ENCODE measurements at places on chromosomes 16 and 17.

GRCh38 chr16:84093879-84094270 lies 22.9 kb downstream of the MBTPS1 start:
- no peak for DNase-seq

GRCh38 chr17:19714542-19715411 lies 1.6 kb downstream of the SLC47A2 start:
- no peak for DNase-seq

- DNase-seq, result no peak
Observed at GRCh38 chr17:82149401-82150099, 51.5 kb upstream of the FASN start.

DNA sequence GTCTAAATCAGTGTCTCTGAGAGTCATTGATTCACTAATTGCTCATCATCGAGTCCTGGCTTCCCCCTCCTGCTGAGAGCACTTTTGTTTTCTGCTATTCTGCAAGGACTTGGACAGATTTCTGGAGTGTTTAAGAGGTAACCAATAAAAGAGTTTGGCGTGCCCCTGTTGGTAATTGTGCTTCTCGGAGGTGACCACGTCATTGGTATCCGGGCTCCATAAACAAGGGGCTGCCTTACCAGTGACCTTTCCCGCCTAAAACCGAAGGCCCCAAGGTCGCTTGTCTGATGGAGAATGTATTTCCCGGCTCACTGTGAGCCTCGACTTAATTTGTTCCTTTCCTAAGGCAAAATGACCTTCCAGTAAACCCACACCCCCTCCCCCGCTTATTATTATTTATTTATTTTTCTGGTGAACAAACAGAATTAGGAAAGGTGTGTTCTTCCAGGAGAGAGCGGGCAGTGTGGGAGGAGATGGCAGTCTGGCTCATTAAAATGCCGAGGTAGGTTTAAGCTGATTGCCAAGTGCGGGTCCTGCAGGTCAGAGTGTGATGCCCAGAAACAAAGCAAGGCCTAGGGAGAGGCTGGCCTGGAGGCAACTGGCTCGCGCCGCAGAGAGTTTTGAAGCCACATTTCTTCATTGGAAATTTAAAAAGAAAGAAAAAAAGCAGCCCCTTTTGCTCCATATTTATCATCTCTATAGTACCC lies 30.2 kb downstream of the MSI2 start:
- DNase-seq, result no peak

GRCh38 chr16:12252616-12253015 lies 276.1 kb downstream of the SNX29 start:
- DNase-seq, result peak; percentile 88

DNA sequence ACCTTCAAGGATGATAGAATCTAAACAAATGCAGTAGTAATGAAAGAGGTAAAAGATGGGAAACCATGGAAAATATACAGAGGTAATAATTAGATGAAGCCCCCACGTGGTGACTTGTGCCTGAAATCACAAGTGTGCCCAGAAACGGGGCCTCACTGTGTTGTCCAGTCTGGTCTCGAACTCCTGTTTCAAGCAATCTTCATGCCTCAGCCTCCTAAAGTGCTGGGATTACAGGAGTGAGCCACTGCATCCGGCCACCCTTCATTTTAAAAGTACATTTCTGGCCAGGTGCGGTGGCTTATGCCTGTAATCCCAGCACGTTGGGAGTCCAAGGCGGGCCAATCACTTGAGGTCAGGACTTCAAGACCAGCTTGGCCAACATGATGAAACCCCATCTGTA lies 14.2 kb upstream of the PRR14 start:
- no peak for DNase-seq

DNA sequence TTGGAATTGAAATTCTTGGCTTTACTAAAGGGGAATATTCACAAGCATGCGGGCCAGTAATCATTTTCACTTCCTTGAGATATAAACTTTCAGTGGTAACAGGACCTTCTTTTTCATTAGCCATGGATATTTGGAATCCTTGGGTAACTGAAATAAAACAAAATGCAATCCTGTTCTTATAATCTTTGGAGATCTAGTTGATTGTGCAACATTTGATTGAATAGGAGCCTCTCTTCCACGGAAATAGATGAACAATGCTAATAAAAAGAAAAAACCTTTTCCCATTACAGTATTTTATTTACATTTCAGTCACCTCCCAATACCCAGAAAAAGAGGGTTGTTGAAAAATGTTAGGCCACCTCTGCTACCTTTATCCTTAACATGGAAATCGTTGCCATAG lies 225.6 kb downstream of the MAP2K6 start:
- no peak for DNase-seq

DNA sequence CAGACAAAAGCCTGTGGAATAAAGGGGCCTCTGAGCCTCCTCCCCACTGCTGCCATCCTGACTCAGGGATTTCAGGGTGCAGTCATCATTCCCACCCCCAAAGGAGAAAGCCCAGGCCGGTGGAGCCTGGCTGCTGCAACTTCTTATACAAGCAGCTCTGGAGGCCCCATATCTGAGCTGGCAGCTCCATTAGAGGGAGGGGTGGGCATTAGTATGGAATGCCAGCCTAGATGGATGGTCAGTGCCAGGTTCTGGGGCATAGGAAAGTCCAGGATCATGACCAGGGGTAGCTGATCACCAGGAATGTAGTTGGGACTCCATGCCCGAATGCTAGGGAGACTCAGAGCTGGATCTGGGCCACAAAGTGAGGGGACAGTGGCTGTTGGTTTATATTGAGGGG lies 581.0 kb downstream of the KCNJ18 start:
- no peak for DNase-seq

DNA sequence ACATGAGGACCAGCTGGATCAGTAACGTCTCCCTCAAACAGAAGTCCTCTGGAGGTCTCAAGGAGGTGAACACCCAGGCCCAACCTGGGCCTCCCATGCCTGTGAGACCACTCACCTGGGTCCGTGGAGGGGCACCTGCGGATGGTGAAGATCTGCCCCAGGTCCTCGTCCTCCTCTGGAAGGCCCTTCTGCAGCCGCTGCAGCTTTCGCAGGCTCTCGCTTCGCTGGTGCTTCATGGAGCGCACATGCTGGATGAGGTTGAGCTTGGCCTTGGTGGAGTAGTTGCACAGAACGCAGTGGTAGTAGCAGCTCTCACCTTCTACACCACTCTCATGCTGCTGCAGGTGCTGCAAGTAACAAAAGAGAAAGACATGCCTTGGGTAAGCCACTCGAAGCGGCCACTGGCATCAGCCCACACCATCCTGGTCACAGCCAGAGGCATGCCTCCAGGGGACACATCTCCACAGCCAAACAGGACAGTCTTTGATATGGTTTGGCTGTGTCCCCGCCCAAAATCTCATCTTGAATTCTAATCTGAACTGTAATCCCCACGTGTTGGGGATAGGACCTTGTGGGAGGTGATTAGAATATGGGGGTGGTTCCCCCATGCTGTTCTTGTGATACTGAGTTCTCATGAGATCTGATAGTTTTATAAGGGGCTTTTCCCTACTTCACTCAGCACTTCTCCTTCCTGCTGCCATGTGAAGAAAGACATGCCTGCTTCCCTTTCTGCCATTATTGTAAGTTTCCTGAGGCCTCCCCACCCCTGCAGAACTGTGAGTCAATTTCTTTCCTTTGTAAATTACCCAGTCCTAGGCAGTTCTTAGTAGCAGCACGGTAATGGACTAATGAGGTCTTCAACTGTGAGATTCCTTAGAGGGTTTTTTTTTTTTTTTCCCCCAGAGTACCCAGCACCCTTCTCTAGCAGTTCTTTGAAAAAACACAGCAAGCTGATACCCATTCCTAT lies 158.0 kb downstream of the ZFHX3 start:
- DNase-seq, result no peak

DNA sequence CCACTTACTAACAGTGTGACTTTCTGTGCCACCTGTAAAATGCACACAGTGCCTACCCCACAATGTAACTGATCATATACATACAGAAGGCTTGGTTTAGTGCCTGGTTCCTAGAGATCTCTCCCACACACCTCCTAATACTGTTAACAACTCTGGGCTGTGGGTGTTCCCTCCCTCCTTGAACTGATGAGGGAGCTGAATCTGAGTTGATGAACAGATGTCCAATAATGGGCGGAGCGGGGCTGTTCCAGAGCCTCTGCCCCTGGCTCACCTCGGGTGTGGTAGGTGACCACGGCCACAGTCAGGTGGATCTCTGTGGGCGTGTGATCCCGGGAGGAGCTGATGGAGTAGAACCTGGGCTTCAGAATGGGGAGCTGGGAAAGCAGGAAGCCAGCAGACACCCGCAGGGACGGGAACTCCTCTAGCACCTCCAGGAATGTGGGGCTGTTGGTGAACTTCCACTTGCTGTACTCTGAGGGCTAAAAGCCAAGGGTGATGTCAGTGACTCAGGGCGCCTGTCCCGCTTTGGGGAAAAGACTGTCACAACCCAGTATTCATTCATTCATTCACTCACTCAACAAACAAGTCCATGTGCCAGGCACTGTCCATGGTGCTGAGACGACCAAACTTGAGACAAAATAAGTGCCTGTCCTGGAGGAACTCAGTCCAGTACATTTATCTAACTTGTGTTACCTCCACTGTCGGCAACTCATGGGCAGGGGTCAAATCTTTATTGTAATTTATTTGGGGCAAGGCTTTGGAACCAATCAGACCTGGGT lies 37.6 kb downstream of the NOS2 start:
- DNase-seq, result no peak

DNA sequence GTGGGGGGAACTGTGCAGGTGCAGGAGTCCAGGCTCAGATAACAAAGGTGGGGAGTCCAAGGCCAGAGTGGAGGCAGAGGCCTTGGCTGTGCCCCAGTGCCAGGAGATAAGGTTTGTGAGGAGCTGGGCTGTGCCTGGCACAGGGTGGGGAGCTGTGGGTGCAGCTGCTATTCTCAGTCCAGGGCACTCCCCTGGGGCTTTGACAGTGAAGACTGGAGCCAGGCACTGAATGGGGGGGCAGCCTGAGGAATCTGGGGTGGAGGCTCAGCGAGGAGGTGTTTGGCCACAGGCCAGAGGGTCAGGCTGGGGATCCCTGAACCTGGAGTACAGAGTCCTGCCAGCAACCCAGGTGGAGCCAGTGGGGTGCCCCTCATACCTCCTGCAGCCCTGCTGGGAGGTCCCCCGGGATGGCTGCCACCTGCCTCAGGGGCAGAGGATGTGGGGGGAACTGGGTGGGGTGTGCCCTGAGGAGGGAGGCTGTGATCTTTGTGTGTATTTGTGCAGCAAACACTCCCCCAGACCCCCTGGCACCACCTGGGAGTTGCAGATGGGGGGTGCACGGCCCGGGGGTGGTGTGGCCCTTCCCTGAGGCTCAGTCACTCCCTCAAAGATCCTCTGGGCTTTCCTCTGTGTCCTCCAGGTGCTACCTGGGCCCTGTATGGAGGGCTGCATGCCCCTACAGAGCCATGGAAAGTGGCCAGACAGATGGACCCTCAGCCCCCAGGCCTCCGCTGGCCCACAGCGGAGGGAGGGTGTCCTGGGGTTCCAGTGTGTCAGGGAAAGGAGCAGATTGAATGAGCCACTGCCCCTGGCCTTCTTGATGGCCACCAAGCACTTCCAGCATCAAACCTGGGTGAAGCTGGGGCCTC lies 44.5 kb upstream of the SMPD3 start:
- no peak for DNase-seq

DNA sequence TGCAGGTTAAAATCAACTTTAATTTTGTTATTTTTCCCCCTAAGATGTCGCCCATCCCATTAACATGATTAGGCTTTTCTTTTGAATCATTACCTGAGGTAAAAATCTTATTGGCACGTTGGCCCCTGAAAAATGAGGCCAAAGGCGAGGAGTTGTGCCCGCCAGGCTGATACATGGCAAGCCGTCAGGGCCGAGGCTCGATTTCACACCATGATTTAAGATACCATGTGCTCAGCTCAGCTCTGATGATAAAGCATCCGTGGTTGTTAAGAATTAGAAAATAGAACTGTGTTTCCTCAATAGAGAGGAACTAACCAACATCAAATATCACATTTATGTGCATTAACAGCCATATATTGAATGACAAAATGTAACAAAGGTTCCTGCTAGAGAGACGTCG lies 972.9 kb upstream of the SOX9 start:
- no peak for DNase-seq

- no peak for DNase-seq
Observed at GRCh38 chr16:70713824-70714223, 28.0 kb upstream of the MTSS2 start.

- DNase-seq, result no peak
Observed at GRCh38 chr16:85983606-85984230, 84.8 kb downstream of the IRF8 start.

- no peak for DNase-seq
Observed at GRCh38 chr17:63331301-63332061, 114.6 kb downstream of the CYB561 start.

DNA sequence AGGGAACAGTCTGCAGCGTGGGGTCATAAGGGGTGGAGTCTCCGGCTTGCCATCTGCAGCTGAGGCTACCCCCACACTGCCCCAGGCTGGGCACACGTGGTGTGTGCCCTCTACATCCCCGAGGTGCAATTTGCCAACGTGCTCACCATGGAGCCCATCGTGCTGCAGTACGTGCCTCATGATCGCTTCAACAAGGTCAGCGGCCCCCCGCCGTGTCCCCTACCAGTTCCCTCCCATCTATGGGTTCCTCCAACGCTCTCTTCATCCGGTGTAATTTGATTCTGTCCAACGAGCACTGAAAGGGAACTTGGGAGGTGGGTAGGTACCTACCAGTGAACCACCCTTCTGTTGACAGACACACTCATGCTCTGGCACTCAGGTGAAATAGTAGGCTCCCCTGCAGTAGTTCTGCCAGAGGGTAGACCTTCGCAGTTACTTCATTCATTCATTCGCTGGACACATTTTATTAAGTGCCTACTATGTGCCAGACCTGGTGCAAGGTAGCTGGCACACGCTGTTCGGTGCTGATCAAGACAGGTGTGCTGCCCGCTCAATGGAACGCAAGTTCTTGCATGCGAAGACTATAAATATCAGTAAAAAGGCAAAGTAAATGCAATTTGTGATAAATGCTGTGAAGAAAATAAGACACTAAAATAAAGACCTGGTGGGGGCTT lies 2.7 kb downstream of the MLLT6 start:
- DNase-seq, result no peak

DNA sequence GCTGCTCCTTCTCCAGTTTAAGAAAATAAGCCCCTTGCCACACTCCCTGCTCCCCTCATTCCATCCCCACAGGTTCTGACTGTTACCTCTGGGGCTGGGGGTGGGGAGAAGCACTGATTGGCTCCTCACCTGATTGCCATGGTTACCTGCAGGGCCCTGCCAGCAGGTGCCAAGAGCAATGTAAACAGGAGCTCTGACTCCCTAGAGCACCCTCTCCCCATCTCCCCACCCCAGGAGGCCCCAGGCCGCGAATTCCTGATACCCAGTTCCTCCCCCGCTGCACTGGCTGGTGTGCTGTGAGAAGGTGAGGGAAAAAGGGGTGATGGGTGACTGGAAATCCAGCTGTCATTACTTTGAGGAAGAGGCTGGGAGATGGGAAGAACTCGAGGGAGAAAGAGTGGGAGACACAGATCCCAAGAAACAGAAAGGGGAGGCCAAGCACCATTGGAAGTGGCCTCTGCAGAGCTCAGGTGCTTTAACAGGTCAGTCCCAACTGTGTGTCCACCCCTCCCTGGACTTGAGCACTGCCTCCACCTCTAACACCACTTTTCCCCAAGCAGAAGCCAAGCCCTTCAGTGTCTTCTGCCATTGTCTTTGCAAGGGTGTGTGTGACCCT lies 4.5 kb downstream of the PCGF2 start:
- no peak for DNase-seq
